ENCODE measurements at places on chromosomes 5 and 9.

GRCh38 chr9:99824378-99825171 is 2.9 kb downstream of the NR4A3 start:
- no peak for DNase-seq

- DNase-seq, result no peak
Observed at GRCh38 chr5:163350083-163350482, 87.3 kb upstream of the CCNG1 start.

DNA sequence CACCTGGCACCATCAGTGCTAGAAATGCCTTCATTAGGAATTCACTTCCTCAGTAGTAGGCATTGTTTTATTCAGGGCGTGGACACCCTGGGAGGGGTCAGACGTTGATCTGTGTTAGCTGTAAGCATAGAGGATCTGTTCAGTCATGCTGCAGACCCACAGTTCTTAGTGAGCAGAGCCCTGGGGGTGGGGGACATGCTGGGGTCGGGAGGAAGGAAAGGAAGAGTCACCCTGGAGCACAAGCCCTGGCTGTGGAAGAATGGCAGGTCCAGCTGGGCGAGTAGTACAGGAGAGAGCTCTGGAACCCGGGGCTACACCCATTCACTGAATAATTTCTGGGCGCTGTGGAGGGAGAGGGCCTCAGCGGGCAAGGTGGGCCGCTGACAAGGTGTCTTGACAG is 172.5 kb downstream of the FSTL4 start:
- no peak for DNase-seq

DNA sequence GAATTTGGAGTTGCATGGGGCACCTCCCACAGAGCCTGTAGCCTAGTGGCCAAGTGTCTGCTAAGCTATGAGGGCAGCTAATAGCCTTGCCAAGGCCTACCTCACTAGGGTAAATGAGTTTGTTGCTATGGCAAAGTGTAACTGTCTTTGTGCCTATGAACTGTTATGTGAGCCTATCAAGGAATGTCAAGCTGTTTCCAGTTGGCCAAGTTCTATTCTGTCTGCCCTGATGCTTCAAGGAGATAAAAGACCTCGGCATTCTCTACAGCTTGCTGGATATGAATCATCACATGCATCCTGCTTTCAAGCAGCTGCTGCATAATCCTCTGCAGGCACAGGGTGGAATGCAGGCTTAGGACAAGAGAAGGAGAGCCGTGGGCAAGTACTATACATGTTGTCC is 69.8 kb upstream of the CCDC112 start:
- DNase-seq, result no peak

DNA sequence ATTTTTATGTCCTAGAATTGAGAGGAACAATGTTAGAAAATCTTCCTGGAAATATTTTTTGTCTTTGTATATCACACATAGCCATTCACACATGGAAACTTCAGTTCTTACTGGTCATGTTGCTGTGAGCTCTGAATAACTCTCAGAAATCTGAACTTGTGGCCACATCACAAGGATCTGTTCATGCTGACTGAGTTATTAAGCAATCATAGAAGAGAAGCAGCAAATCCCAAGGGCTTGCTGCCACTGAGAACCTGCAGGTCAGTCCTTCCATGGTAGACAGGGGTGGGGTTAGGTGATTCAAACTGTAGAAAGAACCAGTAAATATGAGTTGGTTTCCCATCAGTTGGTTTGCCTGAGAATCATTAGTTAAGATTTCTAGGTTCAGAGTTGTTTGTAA is 27.6 kb downstream of the SGCD start:
- DNase-seq, result no peak

DNA sequence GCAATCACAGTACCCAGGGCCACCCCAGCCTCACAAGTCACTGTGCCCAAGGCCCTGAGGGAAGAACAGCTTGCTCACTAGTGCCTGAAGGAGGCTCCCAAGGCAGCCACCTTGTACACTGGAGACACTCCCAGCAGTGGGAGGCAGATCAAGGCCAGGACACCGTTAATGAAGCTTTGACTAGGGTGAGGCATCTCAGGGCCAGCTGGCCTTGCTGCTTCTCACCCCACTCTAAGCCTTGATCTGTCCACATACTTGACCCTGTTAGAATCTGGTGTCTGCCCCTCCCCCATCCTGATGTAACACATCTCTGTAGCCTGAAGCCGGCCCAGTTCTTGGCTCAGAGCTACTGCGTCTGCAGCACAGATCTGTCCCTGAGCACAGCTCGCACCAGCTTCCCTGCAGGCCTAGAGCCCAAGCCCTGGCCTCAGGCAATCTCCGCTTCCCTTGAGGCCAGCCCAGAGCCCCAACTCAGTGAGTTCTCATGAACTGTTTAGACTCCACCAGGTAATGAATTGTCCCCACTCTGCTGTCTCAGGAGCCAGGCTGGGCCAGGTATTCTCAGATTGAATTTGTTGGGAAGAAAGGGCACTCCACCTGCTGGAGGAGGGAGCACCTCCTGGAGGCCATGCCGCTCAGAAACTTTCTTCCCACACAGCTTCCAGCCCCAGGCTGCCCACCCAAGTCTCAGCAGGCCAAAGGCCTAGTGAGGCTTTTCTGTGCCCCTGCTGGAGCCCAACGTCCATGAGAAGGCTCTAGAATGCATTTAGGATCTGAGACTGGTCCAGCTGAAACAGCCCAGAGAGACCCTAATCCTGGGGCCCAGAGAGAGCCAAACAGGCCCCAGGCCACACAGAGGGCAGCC is 13.4 kb upstream of the JADE2 start:
- no peak for DNase-seq

DNA sequence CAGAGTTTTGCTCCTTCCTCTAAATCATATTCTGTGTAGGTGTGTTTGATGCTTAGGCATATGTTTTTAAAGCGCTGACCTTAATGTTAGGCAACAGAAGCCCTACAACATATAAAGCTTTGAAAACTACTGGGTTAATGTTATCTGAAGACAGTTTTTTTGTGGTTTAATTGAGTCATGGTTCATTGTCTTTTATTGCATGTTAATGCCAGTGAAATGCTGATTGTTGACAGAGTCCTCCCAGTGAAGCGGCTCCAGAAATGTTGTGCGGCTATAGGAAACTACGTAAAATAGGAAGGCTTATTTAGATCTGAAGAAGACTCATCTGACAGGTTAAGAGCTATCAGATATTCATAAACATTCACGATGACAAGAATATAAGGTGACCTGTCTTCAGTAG is 424.6 kb downstream of the CCDC171 start:
- no peak for DNase-seq
